Fibroblast of skin of scalp (primary cell): ENCODE measurements at places on chromosomes 12 and 14.

GRCh38 chr14:68873376-68873775 is 80.5 kb upstream of the ZFP36L1 start:
- DNase-seq, result no peak

- DNase-seq, result no peak
Measured at GRCh38 chr12:124737772-124738635, 125.7 kb downstream of the SCARB1 start.

DNA sequence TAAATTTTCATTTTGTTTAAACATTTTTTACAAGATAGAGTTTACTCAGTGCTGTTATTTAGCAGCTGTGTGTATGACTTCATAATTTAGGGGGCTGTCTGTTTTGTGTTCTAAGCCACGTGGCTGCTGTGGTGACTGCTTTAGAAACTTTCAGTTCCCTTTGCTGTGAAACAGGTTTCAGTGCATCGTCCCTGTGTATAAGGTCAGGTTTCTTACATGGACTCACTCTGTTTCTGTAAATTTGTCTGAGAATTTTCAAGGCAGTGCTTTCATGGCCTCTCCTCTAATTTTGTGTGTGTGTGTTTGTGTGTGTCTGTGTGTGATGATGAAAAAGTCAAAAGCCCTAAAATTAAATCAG is 32.4 kb downstream of the BICD1 start:
- DNase-seq, result peak; percentile 33

DNA sequence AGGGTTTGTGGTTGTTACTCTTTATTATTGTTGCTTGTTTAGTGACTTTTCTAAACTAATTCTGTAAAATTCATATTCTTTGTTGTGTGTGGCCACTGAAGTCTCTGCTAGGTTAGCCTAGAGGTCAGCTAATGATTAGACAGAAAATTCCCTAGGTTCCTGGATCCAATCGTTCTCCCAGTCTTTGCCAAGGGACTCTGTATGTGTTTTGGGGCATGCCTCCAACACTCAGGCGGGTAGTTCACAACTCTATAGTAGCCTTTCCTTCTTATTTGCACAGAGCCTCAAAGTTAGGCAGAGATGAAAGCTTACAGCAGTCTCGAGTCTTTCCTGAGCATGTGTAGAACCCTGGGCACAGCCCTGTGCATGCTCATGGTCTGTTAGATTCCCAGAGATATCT is 32.7 kb upstream of the RIN3 start:
- DNase-seq, result no peak

GRCh38 chr12:93091886-93092648 is 163.0 kb upstream of the EEA1 start:
- DNase-seq, result no peak

DNA sequence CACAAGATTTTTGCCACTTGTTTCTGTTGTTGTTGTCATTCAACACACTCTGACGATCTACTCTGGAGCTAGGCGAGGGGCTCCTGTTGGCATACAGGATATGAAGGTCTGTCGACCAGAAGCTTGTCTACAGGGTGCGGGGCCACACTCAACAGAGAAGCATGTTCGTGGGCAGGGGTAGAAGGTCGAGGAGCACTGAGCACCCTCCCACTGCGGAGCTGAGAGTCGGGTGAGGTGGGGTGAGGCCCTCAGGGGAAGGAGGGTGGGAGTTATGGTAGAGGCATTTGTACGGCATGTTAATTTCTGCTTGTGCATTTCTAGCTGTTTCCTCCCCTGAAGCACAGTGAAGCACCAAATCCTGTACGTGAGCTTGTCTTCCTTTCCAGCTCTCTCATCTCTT is 115.1 kb downstream of the PRMT8 start:
- DNase-seq, result no peak

DNA sequence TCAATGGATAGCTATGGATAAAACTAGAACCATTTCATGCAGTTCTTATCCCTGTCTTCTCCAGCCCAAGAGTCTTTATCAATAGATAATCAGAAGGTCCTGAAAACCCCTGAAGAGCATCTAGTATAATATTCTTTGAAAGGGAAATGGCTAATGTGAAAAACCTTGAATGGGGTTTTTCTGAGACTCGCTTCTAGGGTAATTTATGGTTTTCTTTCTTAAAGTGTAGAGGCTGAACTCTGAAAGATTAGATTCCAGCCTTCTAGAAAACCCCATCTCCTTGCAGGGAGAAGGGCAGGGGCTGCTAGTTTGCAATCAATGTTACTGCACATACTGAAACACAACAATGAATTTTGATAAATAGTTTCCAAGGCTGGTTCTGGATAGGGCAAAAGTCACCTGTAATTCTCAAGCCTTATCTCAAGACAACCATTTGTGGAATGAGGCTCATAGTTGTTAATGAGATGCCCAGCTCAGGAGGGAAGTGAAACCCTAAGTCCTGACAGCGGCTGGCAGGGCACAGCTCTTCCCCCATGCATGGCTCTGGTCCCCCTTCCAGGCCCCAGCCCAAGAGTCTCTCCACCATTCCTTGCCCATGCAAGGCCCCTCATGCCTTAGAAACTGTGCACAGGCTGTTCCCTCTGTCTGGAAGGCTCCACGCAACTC is 33.7 kb upstream of the PYGL start:
- no peak for DNase-seq

GRCh38 chr14:59336706-59337105 is 128.5 kb downstream of the GPR135 start:
- DNase-seq, result no peak

DNA sequence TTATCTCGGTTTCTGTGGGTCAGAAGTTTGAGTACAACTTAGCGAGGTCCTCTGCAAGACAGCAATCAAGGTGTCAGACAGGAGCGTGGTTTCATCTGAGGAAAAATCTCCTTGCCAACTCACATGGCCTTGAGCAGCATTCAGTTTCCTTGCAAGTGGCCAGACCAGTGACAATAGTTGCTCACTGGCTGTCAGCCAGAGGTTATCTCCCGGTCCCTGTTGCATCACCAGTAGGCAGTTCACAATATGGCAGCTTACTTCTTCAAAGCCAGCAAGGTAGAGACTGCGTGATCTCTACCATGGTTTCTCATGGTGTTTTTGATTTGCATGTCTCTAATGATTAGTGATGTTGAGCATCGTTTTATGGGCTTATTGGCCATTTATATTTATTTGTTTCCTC is 143.8 kb upstream of the DAAM1 start:
- no peak for DNase-seq

GRCh38 chr12:117518594-117519270 is 157.3 kb upstream of the NOS1 start:
- peak; percentile 9 for DNase-seq
